Memory B cell (primary cell): ENCODE measurements at places on chromosomes 7 and 10.

DNA sequence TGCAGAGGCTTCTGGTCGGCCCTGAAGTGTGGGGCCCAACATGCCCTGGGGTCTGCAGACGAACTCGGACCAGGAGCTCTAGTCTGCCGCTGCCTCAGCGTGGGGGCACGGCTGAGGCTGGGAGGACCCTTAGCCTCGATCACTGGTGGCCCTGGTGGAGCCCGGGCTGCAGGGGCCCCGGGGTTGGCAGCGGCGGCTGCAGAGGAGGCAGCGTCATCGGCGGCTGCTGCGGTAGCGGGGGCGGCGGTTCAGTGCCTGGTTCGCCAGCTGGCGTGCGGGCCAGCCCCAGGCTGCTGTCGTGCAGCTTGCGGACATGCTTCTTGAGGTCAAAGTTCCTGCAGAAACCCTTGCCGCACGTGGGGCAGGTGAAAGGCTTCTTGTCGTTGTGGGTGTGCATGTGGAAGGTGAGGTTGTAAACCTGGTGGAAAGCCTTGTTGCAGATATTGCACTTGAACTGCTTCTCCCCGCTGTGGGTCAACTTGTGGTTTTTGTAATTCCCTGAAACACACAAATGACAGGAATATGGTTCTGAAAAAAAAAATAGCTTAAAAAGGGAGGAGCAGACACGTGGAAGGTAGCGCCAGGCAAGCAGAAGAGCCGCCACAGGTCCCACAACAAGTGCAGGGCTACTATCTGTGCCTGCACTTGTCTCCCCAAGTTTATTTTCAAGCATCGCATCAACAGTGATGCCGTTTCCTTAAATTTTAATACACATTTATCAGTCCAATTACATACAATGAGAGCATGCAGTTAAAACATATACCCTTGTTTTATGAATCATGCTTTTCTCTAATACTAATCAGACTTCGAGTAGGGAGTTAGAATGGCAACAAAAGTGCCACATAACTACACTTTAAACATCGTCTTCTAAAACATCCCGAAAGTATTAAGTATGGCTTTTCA, 2.4 kb downstream of the FEZF1 start:
- no peak for DNase-seq

DNA sequence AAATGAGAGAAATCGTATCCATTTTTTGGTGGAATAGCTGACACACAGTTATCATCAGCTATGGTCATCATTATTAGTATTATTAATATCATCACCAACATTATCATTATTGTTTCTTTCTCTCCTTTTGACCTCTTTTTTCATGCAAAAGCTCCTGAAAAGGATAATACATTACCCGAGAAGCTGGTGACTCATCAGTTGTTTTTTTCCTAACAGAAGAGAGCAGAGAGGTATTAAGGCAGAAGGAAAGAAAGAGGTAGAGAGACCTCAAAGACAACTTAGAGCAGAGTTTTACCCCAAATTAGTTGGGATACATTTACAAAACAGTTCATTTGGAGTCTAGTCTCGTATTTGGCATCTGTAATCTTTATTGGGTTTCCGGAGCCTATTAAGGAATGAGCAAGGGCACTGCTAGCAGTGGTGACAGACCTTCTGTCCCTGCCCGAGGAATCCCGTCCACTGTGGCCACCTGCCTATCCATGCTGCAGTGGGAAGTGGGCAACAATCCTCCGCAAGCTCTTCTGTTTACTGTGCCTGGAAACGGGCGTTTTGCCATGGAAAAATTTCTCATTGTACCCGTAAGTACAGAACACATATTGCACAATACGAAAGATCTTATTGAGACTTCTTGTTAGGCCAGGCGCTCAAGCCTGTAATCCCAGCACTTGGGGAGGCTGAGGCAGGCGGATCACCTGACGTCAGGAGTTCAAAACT, 170.0 kb upstream of the MKLN1 start:
- no peak for DNase-seq

- no peak for DNase-seq
Measured at GRCh38 chr10:131700506-131700905, 200.3 kb upstream of the PPP2R2D start.

DNA sequence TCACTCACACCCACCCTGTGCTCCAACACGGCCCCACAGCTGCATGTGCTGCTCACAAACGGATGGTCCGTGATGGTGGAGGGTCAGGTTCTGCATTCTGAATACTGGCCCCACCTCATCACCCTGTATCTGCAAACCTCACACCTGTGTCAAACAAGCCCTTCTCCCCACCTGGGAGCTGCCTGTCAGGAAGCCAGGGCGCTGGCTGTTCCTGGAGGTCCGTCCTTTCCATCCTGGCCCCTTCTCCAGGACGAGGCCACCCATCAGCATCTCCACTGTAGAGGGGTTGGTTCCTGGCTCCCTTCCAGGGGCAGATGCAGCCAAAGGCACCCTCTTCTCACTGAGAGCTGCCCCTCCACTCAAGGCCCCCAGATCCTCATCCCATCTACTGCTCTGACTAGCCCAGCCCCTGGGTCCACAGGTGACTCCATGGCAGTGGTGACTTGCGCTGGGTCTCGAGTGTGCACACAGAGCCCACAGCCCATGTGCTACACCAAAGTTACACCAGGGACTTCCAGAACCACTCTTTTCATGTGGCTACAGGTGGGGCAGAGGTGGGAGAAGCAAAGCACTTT, 229.4 kb downstream of the TNS3 start:
- no peak for DNase-seq

- no peak for DNase-seq
Measured at GRCh38 chr7:1103009-1103788, 15.3 kb downstream of the GPER1 start.

DNA sequence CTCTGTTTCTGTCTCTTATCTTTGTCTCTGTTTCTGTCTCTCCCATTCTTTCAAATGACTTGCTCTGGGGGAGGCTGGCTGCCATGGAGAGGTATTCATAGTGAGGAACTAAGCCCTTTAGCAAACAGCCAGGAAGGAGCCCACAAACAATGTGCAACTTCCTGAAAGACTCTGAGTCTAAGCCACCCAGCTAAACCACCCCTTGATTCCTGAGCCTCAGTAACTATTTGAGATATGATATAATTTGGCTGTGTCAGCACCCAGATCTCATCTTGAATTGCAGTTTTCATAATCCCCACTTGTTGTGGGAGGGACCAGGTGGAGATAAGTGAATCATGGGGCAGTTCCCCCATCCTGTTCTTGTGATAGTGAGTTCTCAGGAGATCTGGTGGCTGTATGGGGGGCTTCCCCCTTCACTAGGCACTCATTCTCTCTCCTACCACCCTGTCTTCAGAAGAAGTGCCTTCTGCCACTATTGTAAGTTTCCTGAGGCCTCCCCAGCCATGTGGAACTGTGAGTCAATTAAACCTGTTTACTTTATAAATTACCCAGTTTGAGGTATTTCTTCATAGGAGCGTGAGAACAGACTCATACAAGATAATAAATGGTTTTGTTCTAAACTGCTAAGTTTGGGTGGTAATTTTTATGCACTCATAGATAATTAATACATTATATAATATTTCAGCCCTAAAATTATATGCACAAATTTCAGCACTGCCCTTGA, 121.2 kb upstream of the FOXP2 start:
- DNase-seq: no peak

- DNase-seq: no peak
Measured at GRCh38 chr10:49281461-49281860, 17.5 kb upstream of the C10orf71 start.

- DNase-seq: no peak
Measured at GRCh38 chr7:6618621-6619020, 3.2 kb downstream of the ZNF853 start.

GRCh38 chr7:55483046-55483445, 89.3 kb downstream of the VOPP1 start:
- no peak for DNase-seq

GRCh38 chr7:54981913-54982312, 36.9 kb upstream of the EGFR start:
- DNase-seq: no peak

DNA sequence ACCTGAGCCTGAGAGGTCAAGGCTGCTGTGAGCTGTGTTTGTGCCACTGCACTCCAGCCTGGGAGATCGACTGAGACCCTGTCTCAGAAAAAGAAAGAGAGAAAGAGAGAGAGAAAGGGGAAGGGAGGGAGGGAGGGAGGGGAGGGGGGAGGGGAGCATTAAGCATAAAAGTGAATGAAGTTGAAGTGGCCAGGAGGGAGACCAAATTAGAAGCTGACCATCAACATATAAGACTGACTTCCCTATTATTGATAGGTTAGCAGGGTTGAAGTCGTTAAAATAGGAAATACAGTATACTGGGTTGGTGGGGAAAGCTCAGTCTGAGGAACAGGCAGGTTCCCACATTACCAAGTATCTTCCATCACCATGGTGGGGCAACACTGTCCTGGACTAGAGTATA, 117.1 kb upstream of the MKLN1 start:
- no peak for DNase-seq

GRCh38 chr10:47456794-47457527, 27.0 kb downstream of the ANXA8 start:
- DNase-seq: no peak

- DNase-seq: peak; percentile 22
Measured at GRCh38 chr7:116511552-116512519, 12.3 kb downstream of the CAV2 start.

DNA sequence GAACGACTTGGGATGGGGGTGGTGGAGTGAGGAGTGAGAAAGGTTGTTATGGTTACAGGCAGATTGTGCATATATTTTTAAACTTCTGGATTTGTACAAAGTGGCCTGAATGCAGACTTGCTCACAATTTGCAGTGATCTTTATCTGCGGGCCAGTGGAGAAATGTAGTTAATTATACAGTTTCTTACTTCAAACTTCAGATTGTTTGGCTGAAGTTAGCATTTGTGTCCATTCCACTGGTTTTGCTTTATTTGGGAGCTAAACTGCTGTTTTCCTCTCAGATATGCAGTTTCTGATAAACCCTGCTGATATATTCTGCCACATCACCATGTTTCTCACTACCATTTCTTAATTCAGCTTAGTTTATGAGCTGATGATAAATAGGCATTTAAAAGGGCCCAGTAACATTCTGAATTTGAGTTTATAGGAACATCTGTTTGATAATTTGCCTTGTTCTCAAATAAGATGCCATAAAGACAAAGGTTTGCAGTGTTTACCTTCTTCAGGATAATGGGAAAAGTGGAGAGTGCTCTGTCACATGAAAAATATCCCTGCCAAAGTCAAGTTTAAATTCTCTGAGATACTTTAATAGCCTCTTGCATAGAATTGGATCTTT, 170.1 kb downstream of the ST7 start:
- no peak for DNase-seq

- no peak for DNase-seq
Measured at GRCh38 chr7:44539669-44540506, 1.2 kb downstream of the NPC1L1 start.

DNA sequence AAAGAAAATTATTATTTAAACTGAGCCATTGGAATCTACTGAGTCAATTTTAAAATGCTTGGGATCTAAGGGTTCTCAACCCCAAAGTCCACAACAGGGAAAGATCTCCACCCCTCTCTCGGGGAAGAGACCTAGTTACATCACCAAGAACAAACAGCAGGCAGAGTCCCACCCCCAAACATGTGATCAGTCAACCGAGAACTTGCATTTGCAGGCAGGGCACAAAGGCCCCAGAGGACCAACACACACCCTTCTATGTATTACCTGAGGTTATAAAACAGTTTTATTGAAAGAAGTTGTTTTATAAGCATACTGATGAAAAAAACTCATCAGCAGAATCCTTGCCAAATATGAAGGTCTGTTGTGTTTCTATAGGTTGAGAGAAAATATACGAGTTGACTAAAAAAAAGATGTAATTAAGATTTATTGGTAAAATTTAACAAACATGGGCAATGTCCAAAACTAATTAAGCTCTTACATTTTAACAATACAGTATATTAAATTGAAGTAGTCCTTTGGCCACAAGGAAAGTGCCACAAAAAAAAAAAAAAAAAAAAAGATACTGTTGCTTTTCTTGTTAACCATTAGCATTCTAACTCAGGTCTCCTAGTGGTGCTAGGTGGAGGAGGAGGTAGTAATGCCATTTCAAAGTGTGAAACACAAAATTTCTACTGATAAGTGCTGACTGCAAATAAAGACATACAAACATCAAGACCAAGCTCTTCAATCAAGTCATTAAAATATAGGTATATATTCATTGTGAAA, 975 bp upstream of the USP54 start:
- no peak for DNase-seq

- no peak for DNase-seq
Measured at GRCh38 chr10:120940299-120940900, 89.2 kb downstream of the WDR11 start.

DNA sequence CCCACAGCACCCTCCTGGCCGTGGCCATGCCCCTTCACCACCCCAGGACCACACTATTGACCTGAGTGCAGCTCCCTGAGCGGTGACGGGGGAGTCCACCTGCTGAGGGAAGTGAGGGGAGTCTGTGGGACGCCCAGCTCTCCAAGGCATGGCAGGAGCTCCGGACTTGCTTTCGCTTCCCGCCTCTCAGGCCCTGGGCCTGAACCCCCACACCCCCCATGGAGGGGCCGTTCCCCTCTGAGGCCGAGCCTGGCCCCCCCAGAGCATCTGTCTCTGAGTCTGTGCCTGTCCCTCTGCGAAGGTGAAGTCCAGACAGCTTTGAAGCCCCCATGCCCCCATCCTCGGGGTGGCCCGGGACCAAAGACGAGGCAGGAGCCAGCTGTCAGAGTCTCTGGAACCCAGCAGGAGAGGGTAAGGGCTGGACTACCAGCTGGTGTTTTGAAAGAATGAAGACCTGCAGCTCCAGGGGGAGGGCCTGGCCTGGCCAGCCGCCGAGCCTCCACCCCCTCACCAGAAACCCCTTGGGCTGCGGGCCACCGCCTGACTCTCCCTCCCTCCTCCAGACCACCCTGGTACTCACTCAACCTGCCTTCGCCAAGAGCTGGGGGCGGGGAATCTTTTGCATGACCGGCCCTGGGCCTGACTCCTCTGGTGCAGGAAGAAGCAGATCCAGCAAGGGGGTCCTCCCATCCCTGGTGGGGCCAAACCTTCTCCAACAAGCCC, 114.0 kb downstream of the PDGFA start:
- DNase-seq: no peak

- no peak for DNase-seq
Measured at GRCh38 chr10:30178356-30178964, 119.1 kb upstream of the JCAD start.

- no peak for DNase-seq
Measured at GRCh38 chr10:67119651-67120050, 193.8 kb downstream of the LRRTM3 start.

- peak; percentile 54 for DNase-seq
Measured at GRCh38 chr10:47261121-47261520, 38.9 kb upstream of the GDF10 start.

GRCh38 chr7:129315960-129316359, 91.1 kb downstream of the AHCYL2 start:
- no peak for DNase-seq
